ENCODE measurements at places on chromosomes 7 and 10. TPM values are rescaled to one million over a fixed set of nuclear protein-coding genes. Genes with fewer than 3 reads are reported as not detected.

Gene ZDHHC4
- 37.5 TPM for total RNA-seq

Gene SH2D4B
- not detected for total RNA-seq

Gene HYAL4
- not detected for total RNA-seq

Gene MRLN
- not detected for total RNA-seq

Gene HOXA6
- 11.8 TPM for total RNA-seq

Gene RGS10
- total RNA-seq = 85.9 TPM

Gene LRWD1
- total RNA-seq = 27.9 TPM

Gene LAMB1
- total RNA-seq = 220 TPM

Gene AKR1C8
- total RNA-seq = not detected

Gene COL17A1
- 1.7 TPM for total RNA-seq

Gene THSD7A
- 2.0 TPM for total RNA-seq

Gene IGFBP3
- total RNA-seq = 338 TPM

Gene ANKRD1
- 127 TPM for total RNA-seq

Gene ITGA8
- 0.06 TPM for total RNA-seq

Gene PRSS37
- total RNA-seq = not detected

Gene FAM25G
- not detected for total RNA-seq

Gene LRRD1
- total RNA-seq = not detected

Gene MMD2
- not detected for total RNA-seq

Gene JAKMIP3
- under 0.01 TPM for total RNA-seq

Gene CDK6
- total RNA-seq = 98.2 TPM

Gene CTBP2
- total RNA-seq = 106 TPM

Gene CALHM3
- total RNA-seq = not detected

Gene UNCX
- 0.65 TPM for total RNA-seq

Gene TWNK
- total RNA-seq = 5.2 TPM

Measured in epithelial cell of proximal tubule (primary cell).